AG08395 (cell line): ENCODE measurements at places on chromosomes 11 and 22.

GRCh38 chr22:43447380-43447779 is 35.6 kb downstream of the MPPED1 start:
- DNase-seq: no peak

GRCh38 chr22:25702040-25702439 is 39.9 kb upstream of the MYO18B start:
- peak; percentile 46 for DNase-seq

DNA sequence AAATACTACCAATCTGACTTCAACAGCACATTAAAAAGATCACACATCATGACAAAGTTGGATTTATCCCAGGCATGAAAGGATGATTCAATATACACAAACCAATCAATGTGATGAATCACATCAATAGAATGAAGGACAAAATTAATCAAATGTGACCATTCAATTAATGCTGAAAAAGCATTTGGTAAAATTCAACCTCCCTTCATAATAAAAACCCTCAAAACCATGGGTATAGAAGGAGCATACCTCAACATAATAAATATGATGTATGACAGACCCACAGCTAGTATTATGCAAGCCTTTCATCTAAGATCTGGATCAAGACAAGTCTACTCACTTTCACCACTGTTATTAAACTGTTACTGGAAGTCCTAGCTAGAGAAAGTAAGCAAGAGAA is 921.7 kb upstream of the RAG2 start:
- DNase-seq: no peak

DNA sequence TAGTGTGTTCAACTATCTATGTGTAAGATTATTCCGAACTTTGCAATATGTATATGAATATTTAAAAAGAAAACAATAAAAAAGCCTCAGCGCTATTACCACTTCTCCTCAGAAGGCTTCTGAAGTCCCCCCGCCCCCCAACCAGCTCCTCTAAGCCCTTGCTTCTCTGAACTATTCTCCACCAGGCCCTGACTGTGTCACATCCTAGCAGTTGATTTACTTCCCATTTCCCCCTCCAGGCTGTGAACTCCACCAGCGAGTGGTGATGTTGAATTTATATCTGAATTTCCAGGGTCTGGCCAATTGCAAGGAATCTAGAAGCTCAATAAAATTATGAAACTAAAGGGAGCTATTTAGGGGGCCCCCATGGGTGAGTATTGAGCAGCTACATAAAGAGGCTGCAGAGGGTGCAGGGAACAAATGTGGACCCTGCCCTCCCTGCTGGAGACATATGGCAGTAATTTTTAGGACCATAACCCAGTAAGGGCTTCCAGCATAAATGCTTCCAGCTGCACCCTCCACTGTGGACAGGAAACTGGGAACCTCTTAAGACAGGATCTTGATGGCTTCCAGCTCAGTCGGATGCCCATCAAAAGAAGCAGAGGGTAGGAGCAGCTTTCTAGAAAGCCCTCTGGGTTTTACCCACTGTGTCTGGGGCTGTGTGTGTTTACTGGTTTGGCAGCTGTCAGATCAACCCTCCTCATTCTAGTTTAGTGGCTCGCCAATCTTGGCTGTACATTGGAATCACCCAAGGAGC is 81.4 kb downstream of the TIMP3 start:
- no peak for DNase-seq

DNA sequence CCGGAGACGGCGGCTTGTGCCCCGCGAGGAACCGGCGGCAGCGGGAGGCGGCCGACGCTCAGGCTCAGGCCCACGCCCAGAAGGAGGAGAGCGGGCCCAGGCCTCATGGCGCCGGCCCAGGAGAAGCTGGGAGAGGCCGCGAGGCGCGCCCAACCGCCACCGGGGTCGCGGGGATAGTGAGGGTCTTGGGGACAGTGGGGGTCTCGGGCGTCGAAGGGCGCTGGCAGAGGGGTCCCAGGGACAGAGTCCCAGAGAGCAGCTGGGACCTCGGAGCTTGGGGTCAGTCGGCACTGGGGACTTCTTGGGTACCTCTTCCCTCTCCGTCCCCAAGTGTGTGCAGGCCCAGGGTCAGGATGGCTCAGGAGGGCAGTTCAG is at the start of gene PKDREJ:
Gene PKDREJ (minus strand): TSS at position 128 of the 375 bp plus-strand sequence. CDS start 21 bp downstream, at position 107.
- no peak for DNase-seq

DNA sequence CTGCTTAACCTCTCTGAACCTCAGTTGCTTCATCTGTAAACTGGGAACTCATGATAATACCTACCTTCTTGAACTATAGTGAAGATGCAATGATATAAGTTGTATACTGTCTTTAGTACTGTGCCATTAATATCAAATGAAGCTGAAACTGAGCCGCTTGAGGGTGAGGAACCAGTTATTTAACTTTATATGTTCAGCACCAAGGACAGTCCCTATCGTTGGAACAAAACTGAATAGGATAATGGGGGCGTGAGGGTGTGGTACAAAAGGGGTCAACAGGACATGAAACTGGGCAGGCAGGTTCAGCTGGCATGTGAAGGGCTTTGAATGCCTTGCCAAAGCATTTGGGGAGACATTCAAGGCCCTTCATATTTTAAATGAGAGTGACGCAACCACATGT is 112.6 kb downstream of the C11orf91 start:
- no peak for DNase-seq

GRCh38 chr22:31332886-31333285 is 13.3 kb downstream of the PATZ1 start:
- peak; percentile 51 for DNase-seq

DNA sequence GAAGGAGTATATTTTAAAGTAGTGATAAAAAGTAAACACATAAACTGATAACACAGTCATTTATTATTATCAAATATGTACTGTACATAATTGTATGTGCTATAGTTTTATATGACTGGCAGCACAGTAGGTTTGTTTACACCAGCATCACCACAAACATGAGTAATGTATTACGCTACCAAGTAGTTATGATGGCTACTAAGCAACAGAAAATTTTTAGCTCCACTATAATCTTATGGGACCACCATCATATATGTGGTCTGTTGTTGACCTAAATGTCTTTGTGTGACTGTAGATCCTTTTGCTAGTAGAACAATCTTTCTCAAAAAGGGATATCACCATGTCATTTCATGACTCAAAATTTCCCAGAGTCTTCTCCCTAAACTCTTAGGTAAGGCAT is 93.5 kb downstream of the LARGE2 start:
- DNase-seq: no peak

- no peak for DNase-seq
These were observed 402.4 kb downstream of the LRRC4C start for GRCh38 chr11:41056892-41057569.

- DNase-seq: no peak
These were observed 31.3 kb downstream of the CTNND1 start for GRCh38 chr11:57792870-57793269.

DNA sequence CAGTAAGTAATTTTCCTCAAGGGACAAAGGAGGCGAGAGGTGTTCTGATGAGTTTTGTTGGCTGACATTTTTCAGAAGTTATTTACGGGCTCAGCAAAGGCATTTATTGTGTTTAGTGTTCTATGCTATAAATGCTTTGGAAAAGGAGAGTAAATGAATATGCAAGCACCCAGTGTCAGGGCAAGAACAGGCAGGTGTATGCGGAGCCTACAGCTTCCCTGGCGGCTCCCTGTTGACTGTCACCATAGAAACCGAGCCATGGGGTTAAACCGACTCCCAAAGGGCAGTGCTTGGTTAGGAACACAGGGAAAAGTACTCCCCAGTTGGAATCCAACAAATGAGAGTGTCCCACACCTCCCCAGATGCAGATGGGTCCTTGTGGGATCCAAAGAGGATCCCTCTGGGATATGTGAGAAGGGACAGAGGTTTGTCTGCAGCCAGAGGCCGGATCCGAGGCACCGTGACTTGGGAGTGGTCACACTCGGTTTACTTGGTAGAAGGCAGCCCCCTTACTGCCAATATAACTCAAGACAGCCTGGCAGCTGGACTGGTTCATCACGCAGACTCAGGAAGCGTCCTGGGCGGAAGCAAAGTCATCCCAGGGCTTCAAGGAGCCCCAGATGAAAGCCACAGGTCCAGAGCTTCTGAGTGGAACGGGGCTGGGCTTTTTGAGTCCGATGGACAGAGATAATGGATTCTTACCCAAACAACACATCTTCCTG is 329.7 kb downstream of the CTTN start:
- DNase-seq: no peak

DNA sequence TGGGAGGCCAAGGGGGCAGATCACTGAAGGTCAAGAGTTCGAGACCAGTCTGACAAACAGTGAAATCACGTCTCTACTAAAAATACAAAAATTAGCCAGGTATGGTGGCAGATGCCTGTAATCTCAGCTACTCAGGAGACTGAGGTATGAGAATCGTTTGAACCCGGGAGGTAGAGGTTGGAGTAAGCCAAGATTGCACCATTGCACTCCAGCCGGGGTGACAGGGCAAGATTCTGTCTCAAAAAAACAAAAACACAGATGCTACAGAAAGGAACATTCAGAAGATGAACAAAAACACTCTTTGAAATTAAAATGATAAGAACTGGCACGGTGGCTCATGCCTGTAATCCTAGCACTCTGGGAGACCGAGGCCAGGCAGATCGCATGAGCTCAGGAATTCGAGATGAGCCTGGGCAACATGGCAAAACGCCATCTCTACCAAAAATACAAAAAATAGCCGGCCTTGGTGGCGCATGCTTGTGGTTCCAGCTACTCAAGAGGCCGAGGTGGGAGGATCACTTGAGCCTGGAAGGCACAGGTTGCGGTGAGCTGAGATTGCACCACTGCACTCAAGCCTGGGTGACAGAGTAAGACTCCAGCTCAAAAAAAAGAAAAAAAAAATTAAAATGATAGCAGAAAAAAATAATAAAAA is 8.5 kb downstream of the RAB6A start:
- no peak for DNase-seq

DNA sequence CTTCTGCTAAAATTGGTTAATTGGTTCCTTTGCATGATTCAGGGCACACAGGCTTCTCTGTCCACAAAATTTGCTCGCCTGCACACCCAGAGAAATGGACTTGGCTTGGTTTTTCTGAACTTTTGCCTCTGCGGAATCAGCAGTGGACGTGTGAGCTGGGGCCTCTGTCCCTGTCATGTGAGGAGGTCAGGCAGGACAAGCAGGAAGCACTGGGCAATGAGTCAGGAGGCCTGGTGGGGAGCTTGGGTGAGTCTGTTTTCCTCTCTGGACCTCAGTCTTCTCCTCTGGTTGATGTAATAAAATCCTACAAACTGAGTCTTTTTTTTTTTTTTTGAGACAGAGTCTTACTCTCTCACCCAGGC is 10.4 kb upstream of the CELSR1 start:
- DNase-seq: peak; percentile 96

DNA sequence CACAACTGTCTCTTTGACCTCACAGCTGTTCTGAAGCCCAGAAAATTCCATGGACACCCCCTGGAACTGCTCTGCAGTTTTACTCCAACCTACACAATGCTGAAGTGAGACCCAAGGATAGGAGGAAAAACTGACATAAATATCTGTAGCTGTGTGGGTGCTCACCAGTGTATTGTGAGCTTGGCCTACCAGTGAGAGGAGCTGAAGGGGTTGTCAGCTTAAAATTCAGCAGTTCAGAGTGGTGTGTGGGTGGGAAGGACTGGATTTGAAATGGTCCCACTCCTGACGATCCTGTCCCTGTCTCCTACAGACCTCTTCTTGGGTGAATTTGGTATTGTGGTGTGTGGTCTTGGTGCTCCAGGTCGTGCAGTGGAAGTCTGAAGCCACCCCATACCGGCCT is 2.2 kb downstream of the TMEM223 start:
- no peak for DNase-seq

DNA sequence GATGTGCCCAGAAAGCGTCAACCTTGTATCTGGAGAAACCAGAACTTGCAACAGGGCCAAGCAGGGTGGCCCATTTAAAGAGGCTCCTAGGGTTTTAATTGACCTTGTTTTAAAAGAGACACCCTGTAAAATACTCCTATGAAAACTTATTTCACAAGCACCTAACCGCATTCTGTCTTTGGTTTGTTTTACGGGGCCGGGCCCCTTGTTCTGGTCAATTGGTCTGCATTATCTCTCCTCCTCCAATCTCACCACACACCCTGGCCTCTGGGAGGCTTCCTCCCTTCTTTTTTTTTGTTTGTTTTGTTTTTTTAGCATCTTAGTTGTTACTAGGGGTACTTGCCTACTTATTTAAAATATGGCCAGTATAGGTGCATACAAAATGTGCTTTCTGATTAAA is 4.7 kb downstream of the EHF start:
- no peak for DNase-seq

- DNase-seq: no peak
These were observed 6.1 kb upstream of the ZBTB16 start for GRCh38 chr11:114053406-114053805.

DNA sequence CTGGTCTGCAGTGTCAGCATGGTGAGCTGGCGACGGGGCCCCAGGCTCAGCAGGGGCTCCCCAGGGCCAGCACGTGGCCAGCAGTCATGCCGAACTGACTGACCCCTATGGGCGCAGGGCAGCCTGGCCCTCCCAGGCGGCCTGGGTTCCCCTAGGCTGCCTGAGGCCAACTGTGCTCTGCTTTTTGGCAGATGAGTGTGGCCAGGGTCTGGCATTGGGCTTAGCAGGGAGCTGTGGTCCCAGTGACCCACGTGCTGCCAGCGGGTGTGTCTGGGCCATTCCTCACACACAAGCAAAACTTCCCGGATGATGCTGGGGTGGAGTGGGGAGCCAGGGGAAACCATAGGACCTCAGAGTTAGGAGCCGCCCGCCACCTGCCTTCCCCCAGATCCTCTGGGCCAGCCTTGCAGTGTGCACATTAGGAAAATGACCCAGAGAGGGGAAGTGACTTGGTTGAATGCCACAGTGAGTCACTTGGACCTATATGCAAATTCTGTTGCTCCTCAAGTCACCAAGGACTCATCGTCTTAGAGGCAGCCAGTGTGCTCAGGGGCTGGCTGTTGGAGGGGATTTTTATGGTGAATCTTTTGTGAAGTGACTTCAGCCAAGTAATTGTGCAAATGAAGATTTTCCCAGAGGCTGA is 6.5 kb downstream of the ADORA2A start:
- peak; percentile 60 for DNase-seq

DNA sequence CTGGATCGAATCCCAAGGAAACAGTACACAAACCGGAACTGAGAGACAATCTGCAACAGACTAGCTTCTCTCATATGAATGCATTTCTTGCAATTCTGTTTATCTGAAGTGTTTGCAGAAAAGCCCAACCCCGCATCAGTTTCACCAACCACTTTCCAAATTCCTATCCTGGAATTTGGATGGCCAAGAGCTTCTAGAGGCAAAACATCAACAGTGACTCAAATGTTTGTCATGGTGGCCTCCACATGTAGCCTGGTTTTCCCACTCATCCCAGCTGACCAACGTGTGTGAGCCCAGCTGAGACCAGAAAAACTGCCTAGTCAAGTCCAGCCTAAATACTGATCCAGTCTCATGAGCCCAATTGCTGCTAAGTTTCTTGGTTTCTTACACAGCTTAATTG is 8.3 kb upstream of the MIEF1 start:
- peak; percentile 95 for DNase-seq
